Fibroblast of skin of scalp (primary cell): ENCODE measurements at places on chromosomes 16 and 17.

DNA sequence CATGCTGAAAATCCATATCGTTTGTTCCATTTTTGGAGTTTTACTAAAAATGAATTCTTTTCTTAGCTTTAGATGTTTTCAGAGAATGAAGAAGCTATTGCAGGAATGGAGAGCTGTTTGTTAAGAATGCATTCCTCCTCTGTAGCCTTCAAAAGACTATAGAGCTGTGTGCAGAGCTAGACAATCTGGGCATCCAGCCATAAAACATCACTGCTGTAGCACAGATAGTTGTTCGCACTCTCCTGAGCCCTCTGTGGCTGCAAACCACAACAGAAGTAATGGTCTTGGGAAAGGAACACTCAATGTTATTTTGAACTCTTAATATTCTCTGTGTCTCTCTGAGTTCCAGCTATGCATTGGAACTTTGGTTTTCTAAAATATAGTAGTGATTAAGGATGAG lies 4.9 kb downstream of the TNRC6C start:
- peak; percentile 96 for DNase-seq

DNA sequence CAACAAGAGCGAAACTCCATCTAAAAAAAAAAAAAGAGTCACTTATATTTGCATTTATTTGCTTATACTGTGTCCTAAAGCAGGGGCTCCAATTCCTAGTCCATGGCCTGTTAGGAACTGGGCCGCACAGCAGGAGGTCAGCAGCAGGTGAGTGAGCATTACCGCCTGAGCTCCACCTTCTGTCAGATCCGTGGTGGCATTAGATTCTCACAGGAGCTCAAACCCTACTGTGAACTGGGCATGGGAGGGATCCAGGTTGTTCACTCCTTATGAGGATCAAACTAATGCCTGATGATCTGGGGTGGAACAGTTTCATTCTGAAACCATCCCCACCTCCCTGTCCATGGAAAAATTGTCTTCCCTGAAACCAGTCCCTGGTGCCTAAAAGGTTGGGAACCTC lies 24.9 kb downstream of the ITGB3 start:
- no peak for DNase-seq

- no peak for DNase-seq
Measured at GRCh38 chr16:89489898-89490438, 393 bp downstream of the ANKRD11 start.

DNA sequence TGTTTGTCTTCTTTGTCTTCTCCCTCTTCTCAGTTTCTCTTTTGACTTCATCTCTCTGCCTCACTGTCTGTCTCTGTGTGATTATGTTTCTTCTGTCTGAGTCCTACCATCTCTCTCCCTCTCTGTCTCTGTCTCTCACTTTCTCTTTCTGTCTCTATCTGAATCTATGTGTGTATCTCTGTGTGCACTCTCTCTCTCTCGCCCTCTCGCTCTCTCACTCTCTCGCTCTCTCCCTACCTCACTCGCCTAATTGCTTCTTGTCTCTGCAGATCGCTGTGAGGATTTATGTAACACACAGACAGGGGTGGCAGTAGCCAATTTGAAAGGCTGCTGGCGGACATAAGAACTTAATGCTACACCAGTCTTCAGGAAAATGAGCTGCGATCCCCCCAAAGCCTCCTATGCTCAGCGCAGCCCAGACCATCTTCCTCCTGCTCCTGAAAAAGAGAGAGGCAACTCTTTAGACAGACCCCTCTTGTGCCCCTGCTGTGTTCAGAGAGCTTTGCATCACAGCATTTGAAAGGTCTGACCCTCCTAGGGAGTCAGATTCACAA lies 140.9 kb downstream of the CCT6B start:
- DNase-seq = no peak

GRCh38 chr17:4896332-4897197 lies 2.8 kb upstream of the C17orf107 start:
- no peak for DNase-seq

DNA sequence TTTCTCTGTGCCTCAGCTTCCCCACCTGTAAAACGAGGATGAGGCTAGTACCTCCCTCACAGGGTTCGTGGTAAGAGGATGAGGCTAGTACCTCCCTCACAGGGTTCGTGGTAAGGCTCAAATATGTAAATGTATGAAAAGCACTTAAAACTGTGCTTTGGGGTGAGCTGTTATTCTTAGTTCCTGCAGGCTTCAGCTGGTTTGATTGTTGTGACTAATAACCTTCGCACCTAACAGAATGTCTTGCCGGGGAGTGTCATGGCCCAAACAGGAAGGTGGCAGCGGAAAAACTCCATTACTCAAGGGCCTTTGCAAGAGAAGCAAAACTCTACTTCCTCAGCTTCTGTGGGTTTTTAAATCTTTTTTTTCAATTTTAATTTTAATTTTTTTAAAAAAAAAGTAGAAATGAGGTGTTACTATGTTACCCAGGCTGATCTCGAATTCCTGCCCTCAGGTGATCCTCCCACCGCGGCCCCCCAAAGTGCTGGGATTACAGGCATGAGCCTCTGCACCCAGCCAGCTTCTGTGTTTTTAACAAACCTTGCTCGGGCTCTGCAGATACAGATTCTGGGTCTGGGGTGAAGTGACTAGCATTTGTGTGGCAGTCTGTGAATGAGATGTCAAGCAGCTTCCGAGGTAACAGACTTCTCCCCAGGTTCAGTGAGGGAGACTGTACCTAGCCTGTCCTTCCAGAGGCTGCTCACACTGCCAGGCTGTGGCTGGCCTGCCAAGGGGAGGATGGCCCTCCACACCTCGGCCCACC lies 103.0 kb downstream of the RAB11FIP4 start:
- no peak for DNase-seq

DNA sequence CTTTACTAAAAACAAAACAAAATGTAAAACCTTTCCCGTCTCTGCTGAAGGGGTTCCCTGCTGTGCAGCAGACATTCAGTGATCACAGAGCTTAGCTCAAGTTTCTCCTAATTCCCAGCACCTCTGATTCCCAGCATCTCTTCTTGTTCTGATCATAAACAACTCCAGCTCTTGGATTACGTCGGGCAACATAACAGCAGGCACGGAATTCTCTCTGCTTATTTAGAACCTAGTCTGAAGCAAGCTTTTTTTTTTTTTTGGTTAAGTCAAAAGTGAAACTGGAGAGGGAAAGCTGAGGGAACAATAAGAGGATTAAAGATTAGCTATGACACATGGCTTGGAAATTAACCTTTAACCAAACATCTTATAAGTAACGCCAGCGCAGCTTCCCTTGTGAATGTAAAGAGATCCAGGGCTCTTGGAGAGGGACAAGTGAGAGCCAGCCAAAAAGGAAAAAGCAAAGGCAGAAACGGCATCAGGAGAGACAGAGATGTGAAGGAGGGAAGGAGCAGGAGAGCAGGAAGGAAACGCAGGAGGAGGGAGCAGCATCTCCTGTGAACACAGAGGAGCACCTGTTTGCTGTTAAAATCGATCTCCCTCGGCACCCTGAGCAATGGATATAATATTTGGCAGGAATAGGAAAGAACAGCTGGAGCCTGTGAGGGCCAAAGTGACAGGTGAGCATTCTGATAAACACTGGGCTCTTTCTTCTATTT lies at the start of gene BCO1:
Gene BCO1, plus strand, starts transcription at position 394 of the 716 bp plus-strand sequence. Its CDS starts 220 bp downstream, at position 614.
- DNase-seq = peak; percentile 55

DNA sequence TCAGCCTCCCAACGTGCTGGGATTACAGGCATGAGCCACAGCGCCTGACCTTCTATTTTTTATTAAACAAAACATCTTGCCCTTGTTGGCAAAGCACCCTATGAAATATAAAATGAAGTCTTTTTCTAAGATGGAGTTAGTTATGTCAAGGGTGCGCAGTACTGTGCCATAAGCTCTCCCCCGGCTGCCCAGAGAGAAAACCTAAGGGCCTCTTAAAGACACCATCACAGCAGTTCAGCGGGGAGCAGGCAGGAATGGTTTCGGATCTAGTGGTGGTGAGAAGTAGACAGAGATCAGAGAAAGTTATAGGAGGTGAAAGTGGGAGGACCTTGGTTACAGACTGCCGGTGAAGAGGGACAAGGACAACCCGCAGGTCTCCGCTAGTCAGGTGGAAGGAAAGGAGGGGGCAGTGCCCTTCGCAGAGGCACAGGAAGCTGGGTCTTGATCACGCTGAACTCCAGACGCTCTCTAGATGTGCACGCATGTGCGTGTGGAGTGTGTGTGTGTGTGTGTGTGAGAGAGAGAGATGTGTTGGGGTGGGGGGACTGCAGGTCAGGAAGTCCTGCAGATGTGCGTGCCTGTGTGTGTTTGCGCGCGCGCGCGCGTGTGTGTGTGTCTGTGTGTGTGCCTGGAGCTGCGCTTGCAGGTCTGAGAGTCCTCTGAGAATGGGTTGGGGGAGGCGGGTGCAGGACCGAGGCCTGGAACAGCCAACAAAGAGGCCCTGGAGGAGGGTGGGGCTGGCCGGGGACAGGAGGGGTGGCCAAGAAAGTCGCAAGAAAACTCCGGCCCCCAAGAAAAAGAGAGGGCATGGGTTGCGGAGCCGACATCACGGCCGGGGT lies 748 bp upstream of the CMTM3 start:
- peak; percentile 64 for DNase-seq

GRCh38 chr17:51263006-51263405 lies 2.7 kb downstream of the UTP18 start:
- DNase-seq = no peak

GRCh38 chr16:12321311-12321842 lies 344.8 kb downstream of the SNX29 start:
- DNase-seq = no peak

GRCh38 chr16:54030451-54030850 lies 256.1 kb downstream of the IRX3 start:
- no peak for DNase-seq

GRCh38 chr16:29729116-29729521 lies 16.7 kb downstream of the C16orf54 start:
- DNase-seq = peak; percentile 65

- no peak for DNase-seq
Measured at GRCh38 chr16:560701-561412, 663 bp downstream of the PRR35 start.

DNA sequence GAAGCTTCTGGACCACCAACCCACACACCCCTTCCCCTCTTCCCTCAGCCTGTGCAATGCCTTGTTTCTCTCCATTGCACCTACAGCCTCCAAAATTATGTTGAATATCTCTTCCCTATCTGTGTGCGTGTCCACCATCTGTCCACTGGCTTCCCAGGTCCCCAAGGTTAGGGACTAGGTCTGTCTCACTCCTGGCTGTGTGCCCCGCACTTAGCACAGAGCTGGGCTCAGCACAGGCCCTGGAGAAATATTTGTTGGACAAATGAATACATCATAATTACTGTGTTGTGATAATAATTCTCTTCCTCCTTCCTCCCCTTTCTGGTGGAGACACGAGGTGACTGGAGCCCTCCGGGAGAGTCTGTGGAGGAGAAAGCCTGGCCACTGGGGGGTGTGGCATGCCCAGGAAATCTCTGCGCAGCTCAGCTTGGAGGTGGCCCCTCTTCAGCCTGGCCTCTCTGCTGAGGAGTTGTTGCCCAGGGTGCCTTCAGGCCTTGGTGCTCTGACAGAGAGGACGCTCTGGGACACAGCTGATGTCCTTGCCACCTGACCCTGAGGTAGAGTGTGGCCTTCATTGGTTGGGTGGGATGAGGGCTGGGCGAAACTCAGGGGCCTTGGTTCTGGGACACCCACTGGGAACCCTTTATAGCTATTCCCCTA lies 3.3 kb upstream of the BRD7 start:
- DNase-seq = peak; percentile 51

DNA sequence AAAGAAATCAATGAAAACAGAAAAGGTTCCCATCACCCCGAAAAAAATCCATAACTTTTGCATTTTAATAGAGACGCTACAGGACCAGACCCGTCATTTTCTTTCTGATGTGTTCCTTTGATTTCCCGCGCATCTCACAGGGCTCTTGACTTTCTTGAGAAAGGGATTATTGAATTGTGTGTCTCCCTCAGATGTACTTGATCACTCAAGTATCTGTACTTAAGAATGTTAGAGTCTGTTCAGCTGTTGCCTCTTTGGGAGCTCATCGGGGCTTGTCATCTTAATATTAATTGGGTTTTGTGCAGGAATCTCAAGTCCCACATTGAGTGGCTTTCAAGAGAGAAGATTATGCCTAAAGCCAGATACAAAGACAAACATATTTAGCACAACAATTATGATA lies 606.4 kb upstream of the SALL1 start:
- DNase-seq = no peak

GRCh38 chr17:27651411-27652345 lies 20.7 kb downstream of the LGALS9 start:
- peak; percentile 38 for DNase-seq
